K562 (cell line): ENCODE measurements at places on chromosomes 4 and X.
A peak's percentile ranks its signal among the peaks of the same experiment; 100 is the strongest.

- no peak overlapping the region for H3K27ac ChIP-seq
- no peaks in the 10 kb centered on the region for H3K36me3 ChIP-seq
- DNase-seq = no peak
- H3K4me3 ChIP-seq = no peak overlapping the region
- no peaks in the 10 kb centered on the region for H3K4me1 ChIP-seq
- H3K27me3 ChIP-seq = no peaks in the 10 kb centered on the region
Observed at GRCh38 chr4:156495091-156495490, 476.5 kb downstream of the PDGFC start.

DNA sequence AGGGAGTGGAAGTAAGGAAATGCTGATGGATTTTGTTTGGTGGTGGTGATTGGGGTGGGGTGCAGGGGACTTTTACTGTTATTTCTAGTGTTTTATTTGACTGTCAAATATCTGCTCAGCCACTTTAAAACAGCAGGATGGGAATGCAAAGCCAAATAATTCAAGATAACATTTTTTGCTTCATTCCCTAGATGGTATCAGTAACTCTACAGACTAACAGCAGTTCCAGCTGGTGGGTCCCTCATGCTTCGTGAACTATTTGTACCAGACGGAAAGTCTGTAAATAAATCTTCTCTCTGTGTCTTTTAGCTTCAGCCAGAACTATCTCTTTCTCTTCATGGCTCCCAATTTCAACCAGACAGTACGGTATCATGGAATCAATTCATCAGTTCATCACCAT lies 27.5 kb downstream of the GPR143 start:
- H3K27me3 ChIP-seq = no peaks in the 10 kb centered on the region
- no peak overlapping the region for H3K27ac ChIP-seq
- DNase-seq = no peak

DNA sequence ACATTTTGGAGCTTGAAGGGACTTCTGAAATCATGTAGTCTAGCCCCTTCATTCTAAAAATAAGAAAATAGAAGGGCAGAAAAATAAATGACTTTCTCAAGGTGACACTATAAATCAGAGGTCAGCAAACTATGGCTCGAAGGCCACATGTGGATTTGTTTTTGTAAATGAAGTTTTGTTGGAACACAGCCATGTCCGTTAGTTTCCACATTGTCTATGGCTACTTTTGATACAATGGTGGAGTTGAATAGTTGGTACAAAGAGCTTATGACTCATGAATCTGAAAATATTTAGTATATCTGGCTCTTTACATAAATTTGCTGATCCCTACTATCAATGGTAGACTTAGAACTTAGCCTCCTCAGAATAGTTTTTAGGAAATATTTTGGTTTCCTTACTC lies 302.4 kb upstream of the PRPS2 start:
- no peaks in the 10 kb centered on the region for H3K27me3 ChIP-seq
- DNase-seq = no peak
- no peaks in the 10 kb centered on the region for H3K36me3 ChIP-seq

- no peaks in the 10 kb centered on the region; the same call in 2 of the 3 replicates for H3K4me1 ChIP-seq
- no peak within 1 kb of the TSS for H3K4me3 ChIP-seq
- H3K36me3 ChIP-seq = no peaks in the 10 kb centered on the region
- DNase-seq = no peak
- H3K27me3 ChIP-seq = no peaks in the 10 kb centered on the region
- no peak within 1 kb of the TSS for H3K27ac ChIP-seq
Observed at GRCh38 chrX:49058794-49059193, at the start of gene CCDC120. Gene CCDC120 (plus strand): TSS chrX:49058999. CDS start chrX:49062042, 3,043 bp downstream.

GRCh38 chr4:92303621-92304027 lies at the start of gene GRID2:
Gene GRID2 (plus strand): TSS chr4:92303966.
- H3K36me3 ChIP-seq = no peaks in the 10 kb centered on the region
- no peak within 1 kb of the TSS for H3K4me3 ChIP-seq
- no peaks in the 10 kb centered on the region for H3K27me3 ChIP-seq
- no peak within 1 kb of the TSS for H3K27ac ChIP-seq
- H3K4me1 ChIP-seq = no peaks in the 10 kb centered on the region

GRCh38 chr4:147678106-147678505 lies 5.9 kb downstream of the PRMT9 start:
- H3K4me3 ChIP-seq = no peak overlapping the region
- no peak overlapping the region for H3K27ac ChIP-seq
- H3K4me1 ChIP-seq = peaks cover 4% of the 10 kb centered on the region; the same call in 2 of the 3 replicates
- H3K36me3 ChIP-seq = peaks cover 26% of the 10 kb centered on the region
- no peak for DNase-seq

DNA sequence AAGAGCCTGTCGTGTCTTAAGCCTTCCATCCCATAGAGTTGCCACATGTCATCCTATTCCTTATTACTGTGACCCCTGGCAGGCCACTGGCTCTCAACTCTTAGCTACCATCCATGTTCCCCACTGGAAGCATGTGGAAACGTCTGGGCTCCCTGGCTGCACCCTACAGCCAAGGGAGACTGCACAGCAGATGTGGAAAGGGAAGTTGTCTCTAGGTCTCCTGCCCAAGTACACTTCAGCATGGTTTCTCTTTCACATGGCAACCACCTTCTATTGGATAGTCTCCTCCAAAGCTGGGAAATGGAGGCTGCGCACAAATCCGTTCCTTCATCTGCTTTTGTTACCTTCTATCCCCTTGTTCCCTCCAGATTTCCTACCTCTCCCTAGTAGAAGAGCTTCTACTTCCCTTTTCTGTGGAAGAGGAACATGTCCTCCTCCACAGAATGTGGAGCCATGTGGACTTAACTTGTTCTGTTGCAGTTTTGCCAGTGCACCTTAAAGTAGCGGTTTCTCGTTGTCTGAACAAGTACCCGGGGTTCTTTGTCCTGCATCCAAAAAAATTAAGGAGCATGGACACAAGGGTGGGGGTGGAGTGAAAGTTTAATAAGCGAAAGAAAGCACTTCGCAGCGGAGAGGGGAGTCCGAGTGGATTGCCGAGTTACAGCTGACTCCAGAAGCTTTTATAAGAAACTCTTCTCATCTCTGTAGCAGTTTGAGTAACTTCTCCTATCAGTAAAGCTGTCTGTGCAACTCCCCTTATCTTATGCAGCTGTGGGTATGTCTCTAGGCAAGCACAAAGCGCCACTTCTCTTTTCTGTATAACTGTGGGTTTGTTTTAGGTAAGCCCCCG lies 52.5 kb downstream of the HMGB2 start:
- peaks cover 7% of the 10 kb centered on the region for H3K4me1 ChIP-seq
- no peak for DNase-seq
- H3K27me3 ChIP-seq = no peaks in the 10 kb centered on the region
- H3K27ac ChIP-seq = peak overlapping the region; percentile 76
- H3K4me3 ChIP-seq = peak overlapping the region; percentile 36

GRCh38 chr4:16122308-16122711 lies 38.5 kb upstream of the PROM1 start:
- no peak overlapping the region for H3K27ac ChIP-seq
- no peak overlapping the region for H3K4me3 ChIP-seq
- H3K27me3 ChIP-seq = peaks cover 43% of the 10 kb centered on the region
- no peaks in the 10 kb centered on the region for H3K36me3 ChIP-seq

DNA sequence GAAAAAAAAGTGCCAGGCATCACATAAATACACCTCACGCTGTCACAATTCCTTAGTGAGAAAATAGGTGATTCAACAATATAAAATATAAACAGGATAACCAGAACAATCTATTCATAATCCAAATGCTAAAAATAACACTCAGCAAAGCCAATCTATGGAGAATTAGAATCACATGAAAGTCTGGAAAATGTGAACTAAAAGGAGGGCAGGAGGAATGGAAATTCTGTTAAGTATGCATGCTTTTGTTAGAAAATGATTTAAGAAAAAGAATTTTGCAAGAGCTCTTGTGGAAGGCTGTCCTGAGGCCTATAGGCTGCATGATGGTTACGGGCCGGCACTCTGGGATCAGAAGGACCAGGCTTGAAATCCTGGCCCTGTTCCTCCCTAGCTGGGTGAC lies 70.6 kb upstream of the PROM1 start:
- H3K4me1 ChIP-seq = no peaks in the 10 kb centered on the region
- H3K27me3 ChIP-seq = no peaks in the 10 kb centered on the region
- H3K27ac ChIP-seq = no peak overlapping the region
- no peaks in the 10 kb centered on the region for H3K36me3 ChIP-seq

- no peak for DNase-seq
- H3K27ac ChIP-seq = no peak overlapping the region
- no peaks in the 10 kb centered on the region for H3K36me3 ChIP-seq
- H3K4me1 ChIP-seq = no peaks in the 10 kb centered on the region
- no peak overlapping the region for H3K4me3 ChIP-seq
- H3K27me3 ChIP-seq = no peaks in the 10 kb centered on the region
Observed at GRCh38 chrX:134660627-134661026, 2.4 kb upstream of the PLAC1 start.

GRCh38 chr4:86522349-86522748 lies 71.8 kb upstream of the PTPN13 start:
- no peaks in the 10 kb centered on the region for H3K4me1 ChIP-seq
- DNase-seq = no peak
- H3K27me3 ChIP-seq = no peaks in the 10 kb centered on the region
- H3K36me3 ChIP-seq = no peaks in the 10 kb centered on the region
- H3K27ac ChIP-seq = no peak overlapping the region
- no peak overlapping the region for H3K4me3 ChIP-seq

DNA sequence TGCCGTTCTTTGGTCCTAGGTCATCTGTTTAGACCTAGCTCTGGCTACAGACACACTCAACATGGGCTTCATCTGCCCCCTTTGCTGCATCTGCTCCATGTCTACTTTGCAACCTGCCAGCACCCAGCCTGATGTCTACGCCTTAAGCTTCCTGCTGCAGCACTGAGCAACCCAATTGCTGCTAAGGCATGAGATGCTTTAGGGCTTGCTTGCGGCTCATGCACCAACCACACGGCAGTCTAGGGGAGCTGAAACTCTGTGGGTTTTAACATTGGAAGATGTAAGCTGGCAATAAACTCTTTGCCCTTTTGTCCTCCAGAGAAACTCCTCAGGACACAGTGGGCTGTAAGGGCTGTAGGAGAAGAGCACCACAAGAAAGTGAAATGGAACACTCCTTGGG lies 11.7 kb upstream of the CLNK start:
- H3K4me3 ChIP-seq = no peak overlapping the region
- no peak overlapping the region for H3K27ac ChIP-seq
- DNase-seq = no peak
- no peaks in the 10 kb centered on the region for H3K36me3 ChIP-seq
- no peaks in the 10 kb centered on the region for H3K4me1 ChIP-seq

- H3K4me1 ChIP-seq = no peaks in the 10 kb centered on the region; the same call in 1 of the 2 replicates
- no peak overlapping the region for H3K4me3 ChIP-seq
- no peaks in the 10 kb centered on the region for H3K27me3 ChIP-seq
- no peak for DNase-seq
- no peak overlapping the region for H3K27ac ChIP-seq
Observed at GRCh38 chrX:44011506-44011905, 38.3 kb upstream of the NDP start.

- no peak overlapping the region for H3K4me3 ChIP-seq
- H3K36me3 ChIP-seq = no peaks in the 10 kb centered on the region
- H3K4me1 ChIP-seq = no peaks in the 10 kb centered on the region
- no peaks in the 10 kb centered on the region for H3K27me3 ChIP-seq
Observed at GRCh38 chrX:56726605-56727004, 2.4 kb upstream of the NBDY start.

GRCh38 chr4:88445252-88445651 lies 11.7 kb upstream of the HERC5 start:
- H3K27ac ChIP-seq = no peak overlapping the region
- H3K4me3 ChIP-seq = no peak overlapping the region
- H3K4me1 ChIP-seq = no peaks in the 10 kb centered on the region
- DNase-seq = no peak
- H3K27me3 ChIP-seq = no peaks in the 10 kb centered on the region

DNA sequence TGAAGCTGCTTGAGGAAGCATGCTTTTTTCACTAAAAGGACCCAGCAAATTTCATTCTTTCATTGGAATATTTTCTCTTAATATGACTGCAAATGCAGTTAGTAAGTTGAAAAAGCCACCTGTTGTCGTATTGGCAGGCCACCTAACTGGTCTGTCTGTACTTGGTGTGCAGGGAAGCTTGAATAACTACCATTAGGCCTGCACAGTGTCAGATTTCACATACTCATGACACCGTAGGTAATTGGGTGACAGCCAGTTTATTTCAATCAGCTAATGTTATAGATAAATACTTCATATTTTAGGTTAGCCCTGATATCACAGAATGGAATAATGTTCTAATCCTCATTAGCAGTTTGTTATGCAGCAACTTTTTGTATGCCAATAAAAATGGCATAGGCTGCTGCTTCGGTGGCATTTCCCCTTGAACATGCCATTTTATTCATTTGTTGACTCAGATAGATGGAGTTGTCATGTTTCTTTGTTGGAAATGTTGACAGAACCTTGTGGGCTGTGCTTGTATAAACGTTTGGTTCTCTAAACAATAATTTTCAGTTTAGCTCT lies 173.7 kb downstream of the RPA4 start:
- DNase-seq = no peak
- H3K36me3 ChIP-seq = no peaks in the 10 kb centered on the region
- no peaks in the 10 kb centered on the region for H3K4me1 ChIP-seq
- H3K27me3 ChIP-seq = no peaks in the 10 kb centered on the region
- H3K27ac ChIP-seq = no peak overlapping the region

- H3K36me3 ChIP-seq = no peaks in the 10 kb centered on the region
- no peaks in the 10 kb centered on the region for H3K4me1 ChIP-seq
- no peaks in the 10 kb centered on the region; the same call in 2 of the 3 replicates for H3K27me3 ChIP-seq
- no peak for DNase-seq
- H3K27ac ChIP-seq = no peak overlapping the region
Observed at GRCh38 chr4:118845552-118846050, 9.7 kb upstream of the SEC24D start.

- no peak overlapping the region for H3K4me3 ChIP-seq
- peaks cover 4% of the 10 kb centered on the region for H3K27me3 ChIP-seq
- no peak overlapping the region for H3K27ac ChIP-seq
Observed at GRCh38 chr4:140662082-140662869, 93.5 kb upstream of the UCP1 start.

DNA sequence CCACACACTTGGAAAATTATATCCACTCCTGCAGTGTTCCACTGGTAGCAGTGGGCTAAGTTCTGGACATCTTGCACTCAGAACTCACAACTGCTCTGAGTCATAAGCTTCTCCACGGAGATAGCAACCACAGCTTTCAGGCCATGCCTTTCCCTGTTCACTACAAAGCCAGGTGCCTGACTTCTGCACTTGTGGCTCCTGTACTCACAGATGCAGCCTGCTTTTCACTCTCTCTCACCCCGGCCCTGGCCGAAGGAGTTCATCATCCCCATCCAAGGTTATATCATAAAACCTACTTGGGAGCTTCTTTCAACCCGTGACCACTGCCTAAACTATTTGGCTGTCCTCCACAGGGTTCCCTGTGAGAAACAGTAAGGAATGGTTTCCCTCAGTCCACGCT lies 999.4 kb downstream of the GLUD2 start:
- no peaks in the 10 kb centered on the region for H3K4me1 ChIP-seq
- H3K36me3 ChIP-seq = no peaks in the 10 kb centered on the region
- H3K27me3 ChIP-seq = no peaks in the 10 kb centered on the region
- H3K27ac ChIP-seq = no peak overlapping the region

GRCh38 chrX:78839711-78840110 lies 92.2 kb downstream of the LPAR4 start:
- no peaks in the 10 kb centered on the region for H3K4me1 ChIP-seq
- no peaks in the 10 kb centered on the region for H3K36me3 ChIP-seq
- no peak overlapping the region for H3K4me3 ChIP-seq

- DNase-seq = no peak
- no peaks in the 10 kb centered on the region for H3K36me3 ChIP-seq
- no peak overlapping the region for H3K27ac ChIP-seq
- no peaks in the 10 kb centered on the region for H3K4me1 ChIP-seq
Observed at GRCh38 chr4:77493120-77493752, 112.4 kb upstream of the CXCL13 start.

- no peak for DNase-seq
- H3K27ac ChIP-seq = no peak overlapping the region
- H3K36me3 ChIP-seq = no peaks in the 10 kb centered on the region
- no peaks in the 10 kb centered on the region for H3K4me1 ChIP-seq
- H3K4me3 ChIP-seq = no peak overlapping the region
- H3K27me3 ChIP-seq = no peaks in the 10 kb centered on the region
Observed at GRCh38 chr4:7343950-7344349, 90.8 kb downstream of the PSAPL1 start.
